ENCODE measurements at places on chromosomes 13 and 19. TPM values are rescaled to one million over a fixed set of nuclear protein-coding genes. Genes with fewer than 3 reads are reported as not detected.

The PRR22 gene
- total RNA-seq = 0.13 TPM

The CEACAM19 gene
- 0.24 TPM for total RNA-seq

The CNFN gene
- total RNA-seq = not detected

The GRIN2D gene
- total RNA-seq = 1.3 TPM

The CD209 gene
- not detected for total RNA-seq

The FAAP24 gene
- 0.64 TPM for total RNA-seq

The NLRP5 gene
- not detected for total RNA-seq

The FCAR gene
- not detected for total RNA-seq

The SELENOV gene
- not detected for total RNA-seq

All from epithelial cell of alveolus of lung (primary cell).